Karpas-422 (cell line): ENCODE measurements at places on chromosomes 1 and 21. TPM values are rescaled to one million over a fixed set of nuclear protein-coding genes. Genes with fewer than 3 reads are reported as not detected.

DNA sequence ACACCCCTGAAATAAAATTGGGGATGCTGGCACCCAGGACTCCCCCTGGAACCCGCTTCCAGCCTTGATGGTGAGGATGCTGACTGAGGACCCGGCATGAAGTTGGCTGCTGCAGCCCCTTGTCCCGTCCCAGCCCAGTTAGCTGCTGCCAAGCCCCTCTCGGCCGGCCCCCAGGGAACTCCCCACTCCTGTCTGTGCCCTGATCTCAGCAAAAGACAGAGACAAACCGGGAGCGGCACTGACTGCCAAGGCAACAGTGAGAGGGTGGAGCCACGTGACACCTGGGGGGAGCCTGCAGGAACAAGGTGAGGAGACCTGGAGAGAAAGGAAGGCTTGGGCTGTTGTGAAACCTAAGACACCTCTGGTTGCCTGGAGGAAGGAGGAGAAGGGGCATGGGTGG, 24.7 kb downstream of the CASZ1 start:
- no peaks in the 10 kb centered on the region for H3K36me3 ChIP-seq
- no peak overlapping the region for H3K27ac ChIP-seq
- peaks cover 6% of the 10 kb centered on the region for H3K4me1 ChIP-seq
- no peak overlapping the region for H3K4me3 ChIP-seq

DNA sequence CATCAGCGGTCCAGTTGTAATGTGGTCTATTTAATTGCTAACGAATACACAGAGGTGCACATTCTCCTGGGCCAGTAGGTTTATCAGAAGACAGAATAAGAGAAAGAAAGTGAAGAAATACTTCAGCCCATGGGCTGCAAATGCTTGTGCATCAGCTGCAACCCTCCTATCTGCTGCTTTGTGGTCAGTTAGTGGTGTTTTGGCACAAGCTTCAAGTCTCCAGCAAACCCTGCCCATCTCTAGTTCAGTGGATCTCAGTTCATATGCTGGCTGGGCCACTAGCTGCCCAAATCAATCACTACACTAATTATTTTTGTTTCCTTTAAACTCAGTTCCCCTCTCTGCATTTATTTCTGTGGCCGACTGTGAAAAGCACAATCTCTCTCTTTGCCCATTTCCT, 124.2 kb downstream of the KCNJ6 start:
- no peaks in the 10 kb centered on the region for H3K4me1 ChIP-seq
- no peak overlapping the region for H3K4me3 ChIP-seq
- no peaks in the 10 kb centered on the region for H3K36me3 ChIP-seq
- DNase-seq = no peak

DNA sequence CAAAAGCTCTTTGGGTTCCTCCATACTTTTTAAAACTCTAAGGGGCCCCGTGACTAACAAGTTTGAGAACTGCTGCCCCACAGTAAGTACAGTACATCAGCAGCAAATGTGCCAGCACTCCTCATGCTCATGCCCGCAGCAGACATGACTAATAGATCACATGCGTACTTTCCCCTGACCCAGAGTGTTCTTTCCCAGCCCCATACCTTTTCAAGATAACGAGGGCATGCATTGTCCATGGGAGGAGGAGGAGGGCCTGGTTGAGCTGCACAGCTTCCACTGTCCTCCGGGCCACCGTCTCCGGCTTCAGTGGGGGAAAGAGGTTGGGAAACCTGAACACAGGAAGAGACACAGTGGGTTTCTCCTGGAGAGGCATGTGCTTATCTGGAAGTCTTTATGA, 45.5 kb downstream of the DHRS3 start:
- H3K27me3 ChIP-seq = no peaks in the 10 kb centered on the region
- no peaks in the 10 kb centered on the region for H3K4me1 ChIP-seq
- H3K27ac ChIP-seq = no peak overlapping the region
- no peak for DNase-seq
- no peak overlapping the region for H3K4me3 ChIP-seq
- no peaks in the 10 kb centered on the region for H3K36me3 ChIP-seq

DNA sequence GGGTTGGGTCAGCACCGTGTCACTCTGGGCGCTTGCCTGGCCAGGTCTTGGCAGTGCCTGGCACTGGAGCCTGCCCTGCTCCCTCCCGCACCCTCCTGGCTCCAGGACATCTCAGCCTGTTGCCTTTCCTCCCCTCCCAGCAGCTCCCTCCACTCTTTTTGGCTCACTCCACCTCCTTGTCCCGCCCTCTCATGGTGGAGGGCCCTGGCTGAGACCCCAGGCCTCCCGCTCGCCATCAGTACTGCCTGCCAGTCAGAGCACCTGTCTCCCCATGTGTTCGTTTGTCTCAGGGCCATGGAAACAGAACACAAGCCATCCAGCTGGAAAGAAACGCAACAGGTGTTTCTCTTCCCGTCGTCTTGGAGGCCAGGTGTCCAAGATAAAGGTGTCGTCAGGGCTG, 61.0 kb downstream of the B3GALT5 start:
- no peaks in the 10 kb centered on the region for H3K4me1 ChIP-seq
- DNase-seq = no peak
- H3K4me3 ChIP-seq = no peak overlapping the region
- no peak overlapping the region for H3K27ac ChIP-seq
- H3K36me3 ChIP-seq = no peaks in the 10 kb centered on the region
- no peaks in the 10 kb centered on the region for H3K27me3 ChIP-seq

- no peaks in the 10 kb centered on the region for H3K27me3 ChIP-seq
- no peak overlapping the region for H3K27ac ChIP-seq
- H3K4me3 ChIP-seq = no peak overlapping the region
- peaks cover 8% of the 10 kb centered on the region for H3K4me1 ChIP-seq
- DNase-seq = no peak
Measured at GRCh38 chr1:224188286-224188685, 5.2 kb downstream of the DEGS1 start.

- peak overlapping the region; percentile 16 for H3K27ac ChIP-seq
- H3K27me3 ChIP-seq = no peaks in the 10 kb centered on the region
- peak; percentile 87 for DNase-seq
- 0 out of 2 replicates have a peak overlapping the region, but pooled peaks have one; percentile 2 for H3K4me3 ChIP-seq
Measured at GRCh38 chr1:226424221-226425003, 16.5 kb upstream of the PARP1 start.

GRCh38 chr1:228882041-228882770, 146.9 kb downstream of the RHOU start:
- no peaks in the 10 kb centered on the region for H3K27me3 ChIP-seq
- H3K4me1 ChIP-seq = peaks cover 9% of the 10 kb centered on the region
- H3K27ac ChIP-seq = no peak overlapping the region
- no peak overlapping the region for H3K4me3 ChIP-seq
- no peak for DNase-seq

Gene OR2M3
- total RNA-seq = not detected in 2 replicates

Gene SLC26A9
- not detected in 2 replicates for total RNA-seq

Gene SLC45A3
- not detected in 2 replicates for total RNA-seq

Gene NUP210L
- total RNA-seq = not detected in 2 replicates

Gene FH
- 40.3 and 58.3 TPM in 2 replicates for total RNA-seq

Gene PADI2
- total RNA-seq = not detected in 2 replicates

Gene OLFM3
- total RNA-seq = not detected in 2 replicates
